Pulmonary artery endothelial cell (primary cell): ENCODE measurements at places on chromosomes 13 and 19.

DNA sequence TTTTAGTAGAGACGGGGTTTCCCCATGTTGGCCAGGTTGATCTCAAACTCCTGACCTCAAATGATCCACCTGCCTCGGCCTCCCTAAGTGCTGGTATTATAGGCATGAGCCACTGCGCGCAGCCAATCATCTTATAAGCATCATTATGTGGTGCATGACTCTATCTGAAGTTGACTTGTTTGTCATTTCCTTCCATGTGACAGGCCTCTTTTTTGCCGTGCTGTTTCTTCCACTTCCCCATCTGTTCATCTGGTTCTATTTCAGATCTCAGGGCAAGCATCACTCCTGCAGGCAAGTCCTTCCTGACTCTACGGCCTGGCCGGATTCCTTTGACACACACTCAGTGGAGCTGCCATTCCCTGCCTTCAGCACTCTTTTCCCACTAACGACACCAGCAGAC is 15.2 kb downstream of the COL5A3 start:
- DNase-seq = no peak

GRCh38 chr19:29643361-29643935 is 21.8 kb upstream of the PLEKHF1 start:
- DNase-seq = no peak

DNA sequence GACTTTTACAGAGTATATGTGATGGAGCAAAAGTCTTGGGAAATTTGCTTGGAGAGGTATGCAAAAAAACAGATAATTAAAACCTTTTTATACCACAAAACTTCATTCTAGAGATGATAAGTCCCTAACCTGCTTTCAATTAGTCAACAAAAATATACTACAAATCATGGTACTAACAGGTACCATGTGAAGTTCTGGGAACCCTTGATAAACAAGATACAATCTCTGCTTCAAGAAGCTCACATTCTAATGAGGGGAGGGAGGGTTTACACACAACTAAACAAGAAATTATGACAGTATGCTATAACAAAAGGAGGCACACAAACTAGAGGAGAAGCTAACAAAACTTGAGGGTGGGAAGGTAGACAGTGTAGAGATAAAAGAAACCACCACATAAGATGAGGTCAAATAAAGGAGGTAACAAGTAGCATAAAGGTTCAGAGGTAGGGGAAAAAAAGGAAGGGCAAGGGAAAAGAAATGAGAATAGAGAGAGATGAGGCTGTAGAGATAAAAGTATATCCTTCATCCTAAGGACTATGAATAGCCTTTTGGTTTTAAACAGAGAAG is 91.4 kb downstream of the MYCBP2 start:
- no peak for DNase-seq

DNA sequence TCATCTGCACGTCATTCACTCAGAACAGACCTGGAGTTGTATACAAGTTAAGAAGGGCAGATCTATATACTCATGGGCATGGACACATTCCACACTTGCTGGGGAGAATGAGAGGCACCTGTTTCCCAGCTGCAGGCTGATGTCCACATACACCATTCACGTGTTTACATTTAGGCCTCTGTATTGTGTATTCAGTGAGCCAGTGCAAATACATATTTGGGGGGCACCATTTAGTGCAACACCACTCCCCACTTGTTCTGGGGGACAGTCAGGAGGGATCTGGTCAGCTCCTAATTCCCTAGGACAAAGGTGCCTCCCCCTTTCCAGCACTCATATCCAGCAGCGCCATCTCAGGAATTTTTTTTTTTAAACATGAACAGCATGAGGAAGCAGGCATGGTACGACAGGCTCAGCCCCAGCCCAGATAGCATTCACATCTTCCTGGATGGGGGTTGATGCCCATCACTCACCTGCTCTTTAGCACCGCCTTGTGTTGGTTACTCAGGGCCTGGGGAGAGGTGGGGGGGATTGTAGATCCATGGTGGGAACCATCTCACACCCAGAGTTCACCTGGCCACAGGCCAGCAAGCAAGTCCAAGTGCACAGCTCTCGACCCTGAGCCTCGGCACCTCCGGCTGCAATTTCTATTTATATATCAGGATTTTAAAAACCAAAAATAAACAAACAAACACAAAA is 56.9 kb upstream of the ZNF254 start:
- no peak for DNase-seq
